Activated T-cell treated with anti-CD3 and anti-CD28 coated beads for 48 hours (primary cell): ENCODE measurements at places on chromosomes 16 and 17.

DNA sequence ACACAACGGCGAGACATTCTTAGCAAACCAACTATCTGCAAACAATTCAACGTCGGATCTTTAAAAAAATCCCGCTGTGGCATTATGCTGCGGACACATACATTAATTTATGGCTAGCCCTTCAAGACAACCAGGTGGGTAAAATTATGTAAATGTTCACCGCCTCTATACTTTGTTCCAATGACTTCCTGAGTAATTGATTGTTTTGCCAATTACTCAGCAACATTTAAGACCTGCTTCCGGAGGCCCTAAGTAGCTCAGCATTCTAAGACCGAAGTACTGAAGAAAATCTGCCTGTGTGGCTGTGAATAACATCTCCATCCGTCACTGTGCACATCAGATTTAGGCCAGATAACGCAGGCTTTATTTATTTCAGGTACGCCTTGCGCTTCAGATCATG is 23.3 kb downstream of the QPRT start:
- no peak for DNase-seq

GRCh38 chr17:27550291-27550930 is 80.6 kb upstream of the LGALS9 start:
- DNase-seq: no peak

GRCh38 chr17:17793378-17794214 is 43.2 kb downstream of the SREBF1 start:
- no peak for DNase-seq

- DNase-seq: no peak
Observed at GRCh38 chr16:74219706-74220105, 76.9 kb upstream of the PSMD7 start.

DNA sequence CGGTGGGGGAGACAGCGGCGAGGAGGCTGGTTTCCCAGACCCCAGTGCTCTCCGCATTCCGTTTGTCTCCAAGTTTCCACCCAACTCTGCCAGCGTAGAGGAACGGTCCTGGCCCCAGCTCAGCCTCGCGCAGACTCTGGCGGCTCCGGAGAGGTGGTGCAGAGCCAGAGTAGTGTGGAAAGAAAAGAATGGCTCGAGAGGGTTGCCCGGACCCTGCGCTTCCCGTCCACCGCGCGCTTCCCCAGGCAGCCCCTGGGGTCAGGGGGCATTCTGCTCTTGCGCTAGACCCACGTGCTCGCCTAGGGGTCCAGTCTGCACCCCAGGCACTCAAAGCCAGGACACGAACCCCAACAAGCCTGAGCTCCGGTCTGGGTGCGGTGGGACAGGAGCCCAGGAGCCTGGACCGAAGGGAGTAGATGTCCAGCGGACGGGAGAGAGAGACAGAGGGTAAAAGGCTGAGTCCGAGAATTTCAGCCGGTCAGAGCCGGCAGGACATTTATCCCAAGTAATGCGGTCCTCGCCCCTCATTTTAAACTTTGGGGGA is 3.8 kb downstream of the PMP22 start:
- no peak for DNase-seq

DNA sequence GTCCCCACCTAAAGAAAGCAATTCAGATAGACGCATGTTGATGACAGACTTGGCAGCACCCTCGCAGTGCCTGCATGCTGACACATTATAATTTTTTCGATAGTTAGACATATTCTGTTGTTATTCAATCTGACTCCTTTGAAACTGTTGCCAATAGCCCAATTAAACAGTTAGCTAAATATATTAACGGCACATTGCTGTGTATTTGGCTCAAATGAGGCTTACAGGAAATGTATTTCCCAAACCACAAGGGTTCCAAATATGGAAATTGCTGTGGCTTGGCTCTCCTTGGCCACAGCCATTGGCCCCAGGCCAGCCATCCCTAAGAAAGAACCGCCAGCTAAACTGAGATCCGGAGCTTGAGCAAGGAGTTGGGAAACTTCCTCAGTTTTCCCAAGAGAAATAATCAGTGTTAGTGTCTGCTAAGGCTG is 31.1 kb downstream of the C16orf82 start:
- DNase-seq: no peak

DNA sequence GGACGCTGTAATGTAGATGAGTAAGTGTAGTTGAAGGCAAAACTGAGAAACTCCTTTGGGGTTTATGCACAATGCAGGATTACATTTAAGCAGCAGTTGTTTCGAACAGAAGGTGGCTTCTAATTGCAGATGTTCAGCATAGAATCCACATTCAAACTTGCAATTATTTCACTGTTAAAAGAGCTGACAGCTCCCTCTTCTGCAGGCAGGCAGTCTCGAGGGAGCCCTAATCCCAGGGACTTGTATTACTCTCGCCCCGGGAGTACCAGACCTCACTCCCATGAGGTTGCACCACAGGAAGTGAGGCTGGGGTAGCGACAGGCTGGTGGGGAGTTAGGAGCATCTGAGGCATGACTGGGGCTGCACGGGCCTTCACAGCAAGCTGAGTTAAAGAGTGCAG is 484.3 kb upstream of the EEF2KMT start:
- no peak for DNase-seq

- no peak for DNase-seq
Observed at GRCh38 chr16:27550582-27550920, 607 bp downstream of the KATNIP start.

- no peak for DNase-seq
Observed at GRCh38 chr17:61647047-61647446, 56.0 kb upstream of the NACA2 start.

DNA sequence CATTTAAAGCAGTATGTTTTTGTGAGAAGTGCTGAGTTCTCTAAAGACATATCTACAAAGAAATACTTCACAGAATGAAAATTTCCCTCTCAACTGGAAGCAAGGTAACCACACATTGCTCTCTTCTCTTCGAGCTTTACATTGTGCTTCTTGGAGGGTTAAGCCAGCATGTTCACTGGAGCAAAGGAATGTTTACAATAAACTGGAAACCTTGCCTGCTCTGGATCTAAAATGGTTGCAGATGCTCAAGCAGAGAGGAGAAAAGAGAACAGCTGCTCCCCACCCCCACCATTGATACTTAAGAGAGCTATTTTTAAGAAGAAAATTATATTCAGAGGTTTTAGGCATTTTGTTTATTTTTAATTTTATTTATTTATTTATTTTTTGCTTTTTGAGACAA is 213.1 kb downstream of the CEP112 start:
- no peak for DNase-seq

DNA sequence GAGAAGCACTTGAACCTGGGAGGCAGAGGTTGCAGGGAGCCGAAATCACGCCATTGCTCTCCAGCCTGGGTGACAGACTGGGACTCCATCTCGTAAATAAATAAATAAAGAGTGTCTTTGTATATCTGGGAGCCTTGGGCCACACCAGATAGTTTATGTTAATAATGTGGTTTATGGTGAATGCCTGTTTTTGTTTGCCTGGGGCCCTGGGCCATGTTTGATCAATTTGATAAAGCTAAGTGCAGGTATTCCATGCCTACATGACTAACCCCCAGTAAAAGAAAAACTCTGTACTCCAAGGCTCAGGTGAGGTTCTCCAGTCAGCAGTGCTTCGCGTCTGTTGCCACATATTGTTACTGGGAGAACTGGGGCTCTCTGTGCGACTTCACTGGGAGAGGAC is 15.1 kb downstream of the SCIMP start:
- DNase-seq: no peak

DNA sequence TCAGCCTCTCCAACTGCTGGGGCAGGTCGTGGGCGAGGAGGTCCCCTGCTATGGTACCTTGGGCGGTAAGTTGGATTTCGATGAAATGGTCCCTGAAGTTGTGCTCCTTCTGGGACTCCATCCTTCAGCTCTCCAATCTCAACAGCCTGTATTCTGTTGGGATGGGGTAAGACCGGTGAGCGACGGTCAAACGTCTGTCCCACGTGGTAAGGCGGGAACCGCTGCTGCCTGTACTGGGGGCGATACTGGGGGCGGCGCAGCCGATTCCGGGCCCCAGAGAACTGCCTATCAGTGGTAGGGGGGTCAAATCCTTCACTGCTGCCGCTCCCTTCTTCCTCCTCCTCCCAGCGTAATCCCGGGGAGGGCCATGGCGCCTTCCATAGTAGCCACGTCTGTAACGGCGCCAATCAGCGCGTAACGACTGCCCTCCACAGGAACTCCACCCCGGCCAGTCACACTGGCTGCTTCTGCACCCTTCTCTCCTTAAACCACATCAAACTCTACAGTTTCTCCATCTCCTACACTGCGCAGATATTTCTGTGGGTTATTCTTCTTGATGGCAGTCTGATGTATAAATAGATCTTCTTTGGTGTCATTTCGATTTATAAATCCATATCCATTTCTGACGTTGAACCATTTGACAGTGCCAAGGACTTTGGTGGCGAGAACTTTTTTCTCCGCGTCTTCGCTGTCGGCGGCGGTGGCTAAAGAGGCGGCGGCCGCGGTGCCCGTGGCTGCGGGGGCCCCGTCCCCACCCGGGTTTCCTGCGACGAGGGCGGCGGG is 41.1 kb downstream of the AHSP start:
- no peak for DNase-seq

- DNase-seq: no peak
Observed at GRCh38 chr16:74666010-74666421, 661 bp downstream of the RFWD3 start.

DNA sequence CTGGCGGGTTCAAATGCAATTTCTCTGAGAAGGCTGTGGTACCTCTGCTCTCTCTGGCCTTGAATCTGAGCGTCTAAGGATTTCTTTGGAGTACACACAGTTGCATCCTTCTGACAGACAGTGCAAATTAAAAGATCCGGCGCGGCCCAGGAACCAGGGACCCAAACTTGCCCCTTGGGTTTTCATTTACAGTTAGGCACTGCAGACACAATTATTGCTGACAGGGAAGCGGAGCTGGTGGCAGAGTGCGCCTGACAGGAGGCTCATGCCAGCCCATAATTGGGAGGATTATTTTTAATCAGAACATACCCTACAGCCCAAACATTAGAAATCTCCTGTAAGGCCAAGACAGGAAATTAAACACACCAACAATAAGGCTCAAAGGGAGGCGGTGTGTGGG is 1023.4 kb upstream of the RBFOX1 start:
- no peak for DNase-seq

DNA sequence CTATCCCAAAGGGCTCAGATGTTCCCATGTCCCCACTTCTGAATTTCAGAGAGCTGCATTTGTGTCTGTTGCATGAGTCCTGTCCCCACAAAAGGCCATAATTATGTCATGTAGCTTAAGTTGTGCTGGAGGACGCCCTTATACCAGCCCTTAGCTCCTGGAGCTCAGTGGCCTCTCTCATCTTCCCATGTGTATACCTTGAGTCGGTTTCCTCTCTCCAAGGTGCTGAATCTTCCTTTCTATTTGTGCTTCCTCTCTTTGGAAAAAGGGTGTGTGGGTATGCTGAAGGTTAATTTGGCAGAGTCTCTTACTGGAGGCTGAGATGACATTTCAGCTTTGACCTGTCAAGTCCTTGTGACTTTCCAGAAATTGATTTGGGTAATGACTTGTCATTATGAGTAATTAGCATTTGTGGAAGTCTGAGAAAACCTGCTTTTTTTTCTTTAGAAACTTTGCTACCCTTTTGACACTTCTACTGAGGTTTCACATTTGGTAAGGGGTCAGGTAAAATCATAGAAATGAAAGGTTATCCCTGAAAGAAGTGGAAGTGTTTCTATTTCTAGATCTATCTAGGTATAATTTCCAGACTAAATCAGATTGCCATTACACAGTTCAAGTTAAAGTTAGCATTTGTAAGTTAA is 185.4 kb downstream of the ABCC12 start:
- DNase-seq: no peak

GRCh38 chr16:78310990-78311561 is 211.6 kb downstream of the WWOX start:
- no peak for DNase-seq

DNA sequence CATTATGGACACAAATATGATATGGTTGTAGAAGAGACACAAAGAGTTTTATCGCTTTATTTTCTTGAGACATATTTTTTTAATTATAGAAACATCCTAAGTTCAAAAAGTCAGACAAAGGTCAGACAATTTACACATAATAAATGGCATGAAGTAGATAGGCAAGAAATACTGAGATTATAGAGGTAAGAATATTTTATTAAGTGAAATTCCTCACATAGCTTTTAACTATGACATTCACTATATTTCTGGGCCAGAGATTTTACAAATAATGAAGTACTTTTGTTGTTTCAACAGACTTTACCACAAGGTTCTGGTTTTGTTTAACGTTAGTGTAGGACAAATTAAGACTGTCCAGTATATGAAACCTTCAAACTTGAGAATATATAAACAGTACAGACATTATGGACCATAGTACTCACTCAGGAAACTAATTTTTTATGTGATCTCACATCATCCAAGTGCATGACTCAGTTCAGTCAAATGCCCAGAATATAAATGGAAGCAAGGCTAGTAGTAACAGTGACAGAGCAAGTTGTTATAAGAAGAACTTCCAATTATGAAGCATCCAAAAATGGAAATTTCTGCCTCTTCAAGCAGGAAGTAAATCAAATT is 394.8 kb downstream of the KCNJ2 start:
- no peak for DNase-seq

GRCh38 chr17:63402431-63403212 is 43.5 kb downstream of the CYB561 start:
- no peak for DNase-seq

GRCh38 chr16:26765087-26765486 is 301.6 kb upstream of the C16orf82 start:
- no peak for DNase-seq

GRCh38 chr16:23384878-23385277 is 68.1 kb downstream of the COG7 start:
- no peak for DNase-seq

DNA sequence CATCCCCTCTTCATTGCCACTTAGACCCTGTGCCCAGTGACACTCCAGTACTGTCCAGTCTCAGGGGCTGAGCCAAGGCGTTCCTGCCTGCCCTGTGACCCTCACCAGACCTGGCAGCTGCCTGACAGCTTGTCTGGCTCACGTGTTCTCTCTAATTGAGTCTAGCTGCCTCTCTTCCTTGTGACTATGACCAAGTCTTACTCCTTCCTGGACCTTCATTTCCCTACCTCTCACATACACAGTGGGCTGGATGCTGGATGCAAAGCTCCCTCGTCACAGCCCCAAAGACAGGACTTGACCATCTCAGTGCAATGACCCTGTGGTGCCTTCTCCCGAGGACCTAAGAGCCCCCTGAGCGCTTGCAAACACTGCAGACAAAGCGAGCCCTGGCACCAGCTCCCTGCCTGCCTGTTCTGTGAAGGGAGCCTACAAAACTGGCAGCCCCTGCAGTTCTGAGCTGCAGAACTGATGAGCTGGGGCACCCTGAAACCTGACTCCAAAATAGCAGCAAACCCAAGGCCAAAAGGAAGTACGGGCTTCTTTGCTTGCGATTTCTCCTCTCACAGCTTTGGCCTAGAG is 1.7 kb downstream of the DEXI start:
- no peak for DNase-seq

GRCh38 chr17:72270273-72270924 is 149.6 kb downstream of the SOX9 start:
- DNase-seq: no peak

DNA sequence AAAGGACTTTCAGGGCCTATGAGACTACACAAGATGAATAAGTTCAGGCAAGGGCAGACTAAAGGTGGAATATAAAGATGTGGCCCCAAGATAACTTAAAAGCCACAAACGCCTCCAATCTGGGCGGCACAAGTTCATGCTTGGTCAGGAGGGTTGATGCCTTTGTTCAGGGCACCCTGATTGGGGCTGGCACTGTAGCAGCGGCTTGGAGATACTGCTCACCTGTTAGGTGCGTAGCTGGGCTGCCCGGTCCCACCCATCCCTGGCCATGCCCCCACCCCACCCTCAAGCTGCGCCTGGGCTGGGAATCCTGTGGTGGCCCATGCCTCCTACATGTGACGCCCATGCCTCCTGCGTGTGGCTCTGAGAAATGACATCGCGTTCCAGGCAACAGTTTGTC is 12.5 kb upstream of the SLC13A2 start:
- DNase-seq: no peak

- no peak for DNase-seq
Observed at GRCh38 chr16:72743011-72743761, 304.7 kb downstream of the ZFHX3 start.
